ENCODE measurements at places on chromosomes 3 and 15. TPM values are rescaled to one million over a fixed set of nuclear protein-coding genes. Genes with fewer than 3 reads are reported as not detected.

UACA gene
- 1.0 TPM for total RNA-seq

FGD5 gene
- not detected for total RNA-seq

DNA sequence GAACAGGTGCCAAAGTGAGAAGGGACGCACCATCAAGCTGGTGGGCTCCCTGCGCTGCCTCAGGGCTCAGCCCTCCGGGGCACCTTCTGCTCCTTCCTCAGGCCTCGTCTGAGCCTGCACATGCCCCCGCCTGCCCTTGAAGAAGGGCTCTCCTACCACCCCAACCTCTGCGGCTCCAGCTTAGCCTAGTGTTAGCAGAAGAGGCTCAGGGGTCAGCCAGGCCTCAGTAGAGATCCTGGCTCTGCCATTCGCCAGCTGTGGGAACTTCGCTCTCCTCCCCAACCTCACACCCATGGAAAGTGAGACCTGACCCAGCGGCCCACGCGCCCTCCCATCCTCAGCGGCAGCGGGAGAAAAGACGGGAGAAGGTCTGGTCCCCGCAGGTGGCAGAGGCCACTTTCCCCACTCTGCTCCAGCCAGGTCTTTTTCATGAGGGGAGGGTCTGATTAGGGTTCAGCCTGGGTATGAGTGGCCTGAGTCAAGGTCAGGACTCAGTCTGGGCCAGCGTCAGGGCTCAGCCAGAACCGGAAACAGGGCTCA is 8.2 kb downstream of the GRIP2 start:
- H3K4me3 ChIP-seq, result no peak overlapping the region
- H3K36me3 ChIP-seq, result no peaks in the 10 kb centered on the region
- H3K4me1 ChIP-seq, result no peaks in the 10 kb centered on the region

DNA sequence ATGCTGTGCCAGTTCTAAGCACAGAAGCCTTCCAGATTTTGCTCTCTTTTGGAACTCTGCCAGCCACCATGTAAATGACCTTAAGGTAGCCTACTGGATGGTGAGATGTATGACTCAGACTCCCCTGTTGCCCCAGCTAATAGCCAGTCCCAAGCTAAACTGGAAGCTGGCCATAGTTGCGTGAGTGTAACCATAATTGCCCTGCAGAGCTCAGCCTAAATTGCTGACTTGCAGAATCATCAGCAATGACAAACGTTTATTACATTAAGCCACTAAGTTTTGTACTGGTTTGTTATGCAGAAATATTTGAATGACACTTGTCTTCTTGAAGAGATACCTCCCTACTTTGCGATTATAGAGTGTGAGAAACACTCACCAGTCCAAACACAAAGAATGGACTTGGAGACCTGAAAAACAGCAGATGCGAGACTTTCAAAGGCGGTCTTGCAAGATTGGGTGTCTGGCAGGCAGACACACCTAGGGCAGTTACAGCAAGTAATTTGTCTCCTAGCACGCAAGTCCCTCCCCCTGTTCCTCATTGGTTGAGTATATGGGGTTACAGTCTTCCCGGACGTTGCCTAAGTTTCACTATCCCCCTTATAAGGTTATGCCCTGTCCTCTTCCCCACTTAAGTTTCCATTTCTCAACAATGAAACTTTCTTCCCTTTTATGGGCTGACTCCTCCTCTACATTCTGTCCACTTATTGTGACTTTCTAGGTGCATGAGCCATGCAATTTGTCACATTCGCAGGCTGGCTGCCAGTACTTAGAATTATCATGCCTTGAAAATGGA is 83.6 kb upstream of the XCR1 start:
- peak overlapping the region; percentile 92 for H3K27ac ChIP-seq
- H3K4me3 ChIP-seq, result peak overlapping the region; percentile 43
- peaks cover 88% of the 10 kb centered on the region for H3K4me1 ChIP-seq
- peak; percentile 89 for DNase-seq
- H3K36me3 ChIP-seq, result peaks cover 39% of the 10 kb centered on the region

DNA sequence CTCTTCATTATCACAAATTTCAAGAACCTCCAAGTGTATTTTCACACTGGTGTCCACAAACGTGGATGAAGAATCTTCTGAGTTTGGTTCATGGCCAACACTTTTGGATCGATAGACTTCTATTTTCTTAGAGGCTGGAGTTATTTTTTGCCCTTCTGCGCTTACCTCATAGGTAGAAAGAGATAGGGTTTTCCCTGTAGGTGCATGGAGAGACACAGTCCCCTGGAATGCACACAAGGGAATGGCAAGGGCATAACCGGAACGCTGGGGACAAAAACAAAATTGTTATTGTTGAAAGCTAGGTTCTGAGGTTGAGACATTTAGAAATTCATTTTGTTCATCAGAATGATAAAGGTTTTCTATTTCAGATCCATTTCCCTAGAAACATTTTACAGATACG is 13.7 kb upstream of the DHX36 start:
- DNase-seq, result no peak
- H3K4me3 ChIP-seq, result no peak overlapping the region
- no peaks in the 10 kb centered on the region for H3K4me1 ChIP-seq
- H3K36me3 ChIP-seq, result no peaks in the 10 kb centered on the region
- H3K27me3 ChIP-seq, result peaks cover 23% of the 10 kb centered on the region

GRCh38 chr3:35705904-35706303 is 66.6 kb downstream of the ARPP21 start:
- DNase-seq, result no peak
- no peaks in the 10 kb centered on the region for H3K4me1 ChIP-seq
- H3K36me3 ChIP-seq, result no peaks in the 10 kb centered on the region

HRG gene
- not detected for total RNA-seq

DNA sequence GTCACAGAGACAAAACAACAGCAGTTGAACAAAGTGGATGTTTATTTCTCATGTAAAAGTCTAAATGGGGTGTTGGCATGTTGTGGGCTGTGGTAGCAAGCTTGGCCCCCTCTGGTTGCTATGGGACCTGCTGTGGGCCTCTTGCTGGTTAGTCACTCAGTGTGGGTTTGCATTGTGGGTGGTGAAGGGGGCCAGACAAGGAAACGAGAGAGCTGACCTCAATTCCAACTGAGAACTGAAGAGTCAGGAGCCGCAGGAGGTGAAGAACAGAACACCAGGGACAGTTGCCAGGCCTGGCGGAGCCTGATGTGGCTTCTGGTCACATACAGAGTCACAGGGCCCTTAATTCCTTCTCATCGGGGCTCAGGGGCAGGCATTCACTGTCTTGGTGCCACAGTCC is 1.9 kb upstream of the ADPGK start:
- H3K4me1 ChIP-seq, result peaks cover 73% of the 10 kb centered on the region
- peak overlapping the region; percentile 50 for H3K4me3 ChIP-seq
- no peaks in the 10 kb centered on the region for H3K27me3 ChIP-seq
- H3K27ac ChIP-seq, result peak overlapping the region; percentile 94
- peaks cover 18% of the 10 kb centered on the region for H3K36me3 ChIP-seq
- peak; percentile 85 for DNase-seq

DNA sequence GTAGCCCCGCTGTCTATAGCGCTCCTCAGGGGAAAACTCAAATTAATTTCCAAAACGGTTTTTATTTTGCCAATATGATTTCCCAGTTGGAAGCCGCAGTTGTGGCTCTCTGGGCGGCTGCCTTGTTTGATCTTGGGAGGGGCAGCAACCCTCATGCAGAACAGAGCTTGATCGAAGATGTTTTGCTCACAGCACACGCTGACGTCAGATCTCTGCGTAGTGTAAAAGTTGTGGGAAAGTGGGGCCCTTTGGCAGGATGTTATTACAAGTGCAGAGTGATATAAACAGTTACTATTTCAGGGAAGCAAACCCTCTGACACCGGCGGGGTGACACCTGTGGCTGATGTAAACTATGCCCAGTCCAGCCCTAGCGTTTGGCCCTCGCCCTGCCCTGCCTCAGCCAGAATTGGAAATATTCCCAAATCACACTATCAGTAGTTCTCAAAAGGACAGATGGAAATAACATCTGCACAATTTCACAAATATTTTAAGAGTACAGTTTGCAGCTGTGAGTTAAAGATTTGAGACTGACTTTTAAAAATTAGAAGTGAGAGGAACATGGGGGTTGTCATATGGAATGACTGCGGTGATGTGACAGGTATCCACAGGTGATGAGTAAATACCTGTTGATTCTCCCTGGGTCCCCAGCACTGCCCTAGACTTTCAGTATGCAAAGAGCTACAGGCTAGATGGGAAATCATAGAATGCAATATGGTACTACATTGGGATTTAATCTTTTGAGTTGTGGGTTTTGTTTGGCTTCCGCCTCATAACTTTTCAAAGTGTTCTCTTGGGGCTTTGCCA is 1.7 kb downstream of the SYNM start:
- H3K27me3 ChIP-seq, result peaks cover 53% of the 10 kb centered on the region
- peak overlapping the region; percentile 54 for H3K4me3 ChIP-seq
- H3K4me1 ChIP-seq, result peaks cover 40% of the 10 kb centered on the region
- H3K27ac ChIP-seq, result peak overlapping the region; percentile 22
- peak; percentile 52 for DNase-seq

- no peak overlapping the region for H3K4me3 ChIP-seq
- H3K27ac ChIP-seq, result no peak overlapping the region
- peaks cover 3% of the 10 kb centered on the region for H3K27me3 ChIP-seq
- no peaks in the 10 kb centered on the region for H3K4me1 ChIP-seq
- H3K36me3 ChIP-seq, result no peaks in the 10 kb centered on the region
These were observed 29.6 kb downstream of the DCLK3 start for GRCh38 chr3:36734742-36735141.

SNTN gene
- total RNA-seq, result not detected

- no peak overlapping the region for H3K4me3 ChIP-seq
- peaks cover 17% of the 10 kb centered on the region for H3K27me3 ChIP-seq
- no peak overlapping the region for H3K27ac ChIP-seq
- DNase-seq, result no peak
These were observed 32.7 kb downstream of the SRGAP3 start for GRCh38 chr3:9216736-9217135.

All from activated CD8-positive, alpha-beta memory T cell treated with anti-CD3 and anti-CD28 coated beads, Interleukin-2, amount 10 ng/mL, durations not matched to agents 7 days and 5 days (primary cell).